ENCODE measurements at places on chromosomes 5 and 9.

GRCh38 chr5:39257554-39257953 is 38.2 kb upstream of the FYB1 start:
- no peak for DNase-seq

- DNase-seq, result no peak
These were observed 122.7 kb downstream of the GRIA1 start for GRCh38 chr5:153613144-153613543.

- DNase-seq, result no peak
These were observed 27.7 kb downstream of the CLTA start for GRCh38 chr9:36218411-36218901.

GRCh38 chr5:36584009-36584875 is 22.2 kb upstream of the SLC1A3 start:
- DNase-seq, result no peak

GRCh38 chr9:20315677-20316076 is 306.6 kb downstream of the MLLT3 start:
- DNase-seq, result no peak

GRCh38 chr5:99945478-99946442 is 589.4 kb upstream of the FAM174A start:
- DNase-seq, result no peak

GRCh38 chr9:137278061-137278701 is 655 bp downstream of the TOR4A start:
- no peak for DNase-seq

DNA sequence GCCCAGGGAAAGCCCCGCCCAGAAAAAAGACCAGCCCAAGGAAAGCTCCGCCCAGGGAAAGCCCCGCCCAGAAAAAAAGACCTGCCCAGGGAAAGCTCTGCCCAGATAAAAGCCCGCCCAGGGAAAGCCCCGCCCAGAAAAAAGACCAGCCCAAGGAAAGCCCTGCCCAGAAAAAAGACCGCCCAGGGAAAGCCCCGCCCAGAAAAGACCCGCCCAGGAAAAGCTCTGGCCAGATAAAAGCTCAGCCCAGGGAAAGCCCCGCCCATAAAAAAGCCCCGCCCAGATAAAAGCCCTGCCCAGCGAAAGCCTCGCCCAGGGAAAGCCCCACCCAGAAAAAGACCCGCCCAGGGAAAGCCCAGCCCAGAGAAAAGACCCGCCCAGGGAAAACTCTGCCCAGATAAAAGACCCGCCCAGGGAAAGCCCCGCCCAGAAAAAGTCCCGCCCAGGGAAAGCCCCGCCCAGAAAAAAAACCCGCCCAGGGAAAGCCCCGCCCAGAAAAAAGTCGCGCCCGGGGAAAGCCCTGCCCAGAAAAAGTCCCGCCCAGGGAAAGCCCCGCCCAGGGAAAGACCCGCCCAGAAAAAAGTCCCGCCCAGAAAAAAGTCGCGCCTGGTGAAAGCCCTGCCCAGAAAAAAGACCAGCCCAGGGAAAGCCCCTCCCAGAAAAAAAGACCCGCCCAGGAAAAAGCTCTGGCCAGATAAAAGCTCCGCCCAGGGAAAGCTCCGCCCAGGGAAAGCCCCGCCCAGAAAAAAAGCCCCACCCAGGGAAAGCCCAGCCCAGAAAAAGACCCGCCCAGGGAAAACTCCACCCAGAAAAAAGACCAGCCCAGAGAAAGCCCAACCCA is 11.9 kb downstream of the GRIN1 start:
- DNase-seq, result no peak

- no peak for DNase-seq
These were observed at the start of gene ZDHHC11 for GRCh38 chr5:850511-851006. TSS of gene ZDHHC11 (minus strand) at chr5:850986. CDS start at chr5:850602, 384 bp downstream.
